LNCaP clone FGC (cell line): ENCODE measurements at places on chromosomes 16 and 17.

GRCh38 chr17:29115961-29116803 lies 64.0 kb downstream of the MYO18A start:
- no peak for DNase-seq

GRCh38 chr17:77619326-77619725 lies 339.2 kb upstream of the TNRC6C start:
- no peak for DNase-seq

DNA sequence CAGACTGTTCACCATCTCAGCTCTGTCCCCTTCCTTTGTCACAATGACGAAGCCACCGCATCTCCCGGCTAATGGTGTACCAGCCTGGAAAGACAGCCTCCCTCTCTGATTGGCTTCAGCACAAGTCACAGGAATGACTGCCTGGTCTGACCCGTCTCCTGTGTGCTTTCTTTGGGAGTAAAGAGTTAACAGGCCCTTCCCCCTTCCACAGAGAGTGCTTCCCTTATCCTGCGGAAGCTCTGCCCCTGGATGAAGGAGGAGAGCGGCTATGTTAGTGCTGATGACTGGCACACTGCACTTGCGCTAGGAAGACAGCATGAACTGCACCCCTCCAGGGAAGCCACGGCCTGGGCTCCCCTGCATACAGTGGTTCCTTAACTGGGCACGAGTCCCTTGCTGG lies 11.3 kb downstream of the USB1 start:
- no peak for DNase-seq

- no peak for DNase-seq
These were observed at the start of gene HIGD1B for GRCh38 chr17:44847586-44847985. TSS of gene HIGD1B (plus strand) at chr17:44847883. CDS start at chr17:44848153, 270 bp downstream.

DNA sequence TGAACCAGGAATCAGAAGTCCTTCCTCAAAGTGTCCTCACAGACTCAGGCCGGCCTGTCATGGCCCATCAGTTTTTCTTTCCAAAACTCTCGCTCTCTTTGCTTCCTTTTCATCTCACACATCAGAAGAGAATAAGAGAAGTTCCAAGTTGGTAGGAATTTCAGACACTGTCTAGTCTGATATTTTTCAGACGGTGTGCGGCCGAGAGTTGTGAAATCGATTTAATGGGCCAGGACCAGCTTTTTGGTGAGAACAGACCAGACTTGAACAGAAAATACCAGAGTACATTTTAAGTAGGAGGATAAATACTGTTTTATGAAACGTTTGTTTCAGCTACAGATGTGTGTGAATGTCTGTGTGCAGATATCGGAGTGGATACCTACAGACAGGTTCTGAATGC lies 24.8 kb upstream of the RCVRN start:
- no peak for DNase-seq

GRCh38 chr17:40560592-40561293 lies 4.5 kb downstream of the CCR7 start:
- DNase-seq, result no peak

DNA sequence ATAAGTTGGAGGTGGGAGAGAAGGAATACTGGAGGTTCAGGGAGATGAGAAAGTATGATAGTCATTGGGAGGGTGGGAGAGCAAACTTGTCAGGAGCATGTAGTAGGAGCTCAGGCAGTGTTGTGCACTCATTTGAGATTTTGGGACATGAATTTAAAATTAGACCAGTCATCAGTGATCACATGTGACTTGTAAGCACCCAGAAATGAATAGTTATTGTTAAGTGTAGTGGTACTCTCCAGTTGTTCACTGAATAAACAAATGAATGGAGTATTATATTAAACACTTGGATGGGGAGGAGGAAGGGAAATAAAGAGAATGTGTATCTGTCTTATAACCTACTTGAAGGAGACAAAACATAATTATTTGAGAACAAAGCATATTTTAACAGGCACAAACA lies 2.2 kb upstream of the PSME3 start:
- no peak for DNase-seq

GRCh38 chr17:77886387-77886728 lies 72.1 kb upstream of the TNRC6C start:
- DNase-seq, result no peak

DNA sequence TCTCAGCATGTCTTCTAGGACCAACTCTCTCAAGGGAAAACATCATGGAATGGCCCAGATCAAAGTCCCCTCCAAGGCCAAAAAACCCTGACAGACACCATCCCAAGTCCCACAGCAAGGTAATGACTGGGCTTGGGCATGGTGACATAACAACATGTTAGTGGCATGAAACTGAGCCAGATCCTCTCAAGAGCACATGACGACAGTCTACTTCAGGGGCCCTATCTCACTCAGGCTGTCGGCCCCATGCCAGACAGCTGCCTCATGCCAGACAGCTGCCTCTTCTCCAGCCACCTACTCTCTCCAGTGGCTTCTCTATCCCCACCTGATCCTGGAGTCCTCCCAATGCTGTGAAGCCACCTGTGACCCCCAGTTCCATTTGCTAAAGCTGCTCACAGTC lies 18.4 kb downstream of the HSD11B2 start:
- no peak for DNase-seq

GRCh38 chr16:27330542-27330941 lies 16.8 kb downstream of the IL4R start:
- DNase-seq, result no peak

- no peak for DNase-seq
These were observed 7.7 kb upstream of the HOXB2 start for GRCh38 chr17:48552466-48553189.

- no peak for DNase-seq
These were observed 11.2 kb downstream of the PAM16 start for GRCh38 chr16:4339909-4340308.

DNA sequence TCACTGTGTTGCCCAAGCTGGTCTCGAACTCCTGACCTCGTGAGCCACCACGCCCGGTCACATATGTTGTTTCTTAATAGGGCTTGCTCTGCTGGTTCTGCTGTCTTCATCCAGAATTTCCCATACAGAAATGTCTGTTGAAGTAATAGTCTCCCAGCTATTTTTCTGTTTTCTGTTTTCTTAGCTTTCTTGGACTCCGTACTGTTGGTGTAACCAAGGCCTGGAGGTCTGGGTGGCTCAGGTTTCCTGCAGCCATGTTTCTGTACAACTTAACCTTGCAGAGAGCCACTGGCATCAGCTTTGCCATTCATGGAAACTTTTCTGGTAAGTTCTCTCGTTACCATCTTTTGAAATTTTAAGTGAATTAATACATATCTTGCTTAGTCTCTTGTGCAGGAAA lies 2.8 kb downstream of the SF3B3 start:
- DNase-seq, result no peak

DNA sequence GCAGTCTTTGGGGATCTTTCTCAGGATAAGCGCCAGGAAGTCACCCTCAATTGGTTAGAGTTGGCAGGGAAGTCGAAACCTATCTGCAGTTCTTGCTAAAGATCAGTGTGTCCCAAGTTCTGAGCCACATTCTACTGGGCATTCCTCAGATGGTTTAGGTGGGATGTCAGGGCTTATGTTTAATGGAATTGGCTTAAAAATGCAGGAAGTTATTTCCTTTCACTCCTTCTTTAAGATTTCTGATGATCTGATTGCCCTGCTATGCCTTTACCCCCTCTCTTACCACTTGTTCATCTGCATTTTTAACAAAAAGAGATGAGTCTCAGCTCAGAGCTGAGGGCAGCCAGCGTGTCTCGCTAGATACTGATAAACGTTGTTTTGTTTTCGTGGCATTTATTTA lies 30.8 kb downstream of the FOXL1 start:
- no peak for DNase-seq

- no peak for DNase-seq
These were observed 28.1 kb downstream of the HEATR3 start for GRCh38 chr16:50093607-50094539.

DNA sequence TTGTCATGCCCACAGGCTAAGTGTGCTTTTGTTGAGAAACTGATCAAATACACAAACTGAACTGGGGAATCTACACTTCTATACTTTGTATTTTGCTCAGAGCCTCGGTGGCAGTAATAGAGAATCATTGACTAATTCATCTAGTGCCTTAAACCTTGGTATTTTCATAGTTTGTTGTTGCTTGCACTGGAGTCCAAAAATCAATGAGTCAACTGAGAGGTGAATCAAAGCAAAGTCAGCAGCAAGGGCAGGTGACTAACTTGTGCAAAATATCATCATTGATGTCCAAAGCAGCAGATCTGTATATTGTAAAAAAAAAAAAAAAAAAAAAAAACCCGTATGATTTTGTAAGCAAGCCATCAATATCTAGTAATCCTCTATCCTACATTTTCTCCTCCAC lies 296.4 kb downstream of the MAP2K6 start:
- no peak for DNase-seq

- DNase-seq, result no peak
These were observed 42.9 kb downstream of the BAHCC1 start for GRCh38 chr17:81438007-81438659.

DNA sequence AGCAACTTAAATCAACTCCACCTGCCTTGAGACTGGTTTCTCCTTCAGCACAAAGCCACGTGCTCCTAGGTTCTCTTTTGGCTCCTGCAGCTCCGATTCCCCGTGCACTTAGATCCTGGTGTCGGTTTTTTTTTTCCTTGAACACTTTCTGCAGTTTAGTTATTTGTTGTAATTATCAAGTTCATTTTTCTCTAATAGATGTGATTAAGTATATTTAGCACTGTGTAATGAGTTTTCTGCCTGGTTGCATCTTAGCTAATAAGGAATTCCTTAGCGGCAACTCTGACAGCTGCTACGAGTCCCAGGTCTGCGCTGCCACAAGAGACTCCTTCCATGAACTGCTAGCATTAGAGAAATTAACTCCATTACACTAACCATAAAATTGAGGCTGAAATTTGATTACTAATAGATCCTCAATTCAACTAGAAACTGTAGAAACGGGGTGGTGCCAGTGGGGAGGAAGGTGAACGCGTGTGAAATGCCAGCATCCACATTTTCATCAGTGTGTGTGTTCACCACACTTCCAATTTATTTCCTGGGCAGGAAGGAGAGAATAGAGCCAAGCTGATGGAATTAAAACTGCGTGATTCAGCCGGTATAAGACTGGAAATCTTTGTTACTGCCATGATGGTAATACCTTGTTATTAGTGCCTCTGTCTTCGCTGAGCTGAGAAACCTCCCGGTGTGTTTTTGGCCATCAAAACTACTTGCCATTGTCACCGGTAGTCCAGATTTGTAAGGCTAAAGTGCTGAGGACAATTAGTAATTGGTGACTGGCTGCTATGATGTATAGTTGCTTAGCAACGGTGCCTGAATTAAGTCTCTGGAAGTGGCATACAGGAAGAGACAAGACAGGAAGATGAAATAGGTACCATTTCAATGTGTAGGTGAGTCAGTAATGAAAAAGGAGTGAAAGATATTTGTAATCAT lies 232.4 kb downstream of the IRX3 start:
- no peak for DNase-seq

DNA sequence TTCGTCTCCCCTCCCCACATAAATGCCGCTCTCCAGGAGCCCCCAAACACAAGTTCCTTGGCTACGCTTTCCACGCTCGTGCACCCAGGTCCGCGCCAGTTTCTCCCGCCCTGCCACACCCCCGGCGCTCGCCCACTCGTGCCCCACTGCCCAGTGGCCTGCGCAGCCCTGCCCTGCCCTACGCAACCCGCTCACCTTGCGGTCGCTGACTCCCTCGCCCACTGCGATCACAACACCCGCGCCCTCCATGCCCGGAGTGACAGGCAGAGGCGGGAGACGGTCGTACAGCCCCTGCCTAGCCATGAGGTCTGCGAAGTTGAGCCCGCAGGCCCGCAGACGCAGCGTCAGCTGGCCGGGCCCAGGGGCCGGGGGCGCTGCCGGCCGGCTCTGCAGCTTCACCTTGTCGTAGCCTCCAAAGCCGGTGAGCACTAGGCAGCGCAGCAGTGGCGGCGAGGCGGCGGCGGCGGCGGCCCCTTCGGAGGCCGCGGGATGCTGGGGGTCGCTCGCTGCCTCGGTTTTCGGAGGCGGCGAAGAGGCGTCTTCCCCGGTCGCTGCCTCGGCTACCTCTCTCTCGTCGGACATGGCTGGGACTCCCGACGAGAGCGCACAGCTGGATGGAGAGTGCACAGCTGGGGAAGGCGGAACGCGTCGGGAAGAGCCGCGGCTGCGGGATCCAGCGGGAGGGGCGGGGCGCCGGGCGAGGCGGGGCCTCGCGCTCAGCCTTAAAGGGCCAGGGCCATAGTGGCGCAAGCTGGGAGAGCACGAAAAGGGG lies at the start of gene VAT1:
Gene VAT1 (minus strand): TSS at position 645 of the 772 bp plus-strand sequence. CDS start 63 bp downstream, at position 582.
- DNase-seq, result no peak
